ENCODE measurements at places on chromosomes 2 and 18.

DNA sequence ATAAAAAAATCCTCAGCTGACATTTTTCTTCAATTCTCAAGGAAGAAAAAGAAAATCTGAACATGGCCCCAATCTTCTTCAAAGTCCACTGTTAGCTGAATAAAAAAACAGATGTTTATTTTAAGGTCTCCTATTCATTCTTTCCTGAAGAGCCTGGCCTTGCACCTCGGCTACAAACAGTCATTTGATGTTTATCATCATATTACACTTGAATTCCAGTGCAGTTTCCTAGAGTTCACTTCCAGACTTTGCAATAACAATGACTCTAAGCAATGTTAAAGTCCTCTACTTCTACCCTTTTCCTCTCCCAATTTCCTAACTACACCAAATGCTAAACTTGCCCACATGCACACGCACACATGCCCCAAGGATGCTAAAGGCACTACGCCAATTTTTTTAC lies 70.1 kb downstream of the NOL10 start:
- DNase-seq: no peak

GRCh38 chr2:238894950-238895298 lies 47.0 kb downstream of the TWIST2 start:
- DNase-seq: no peak

DNA sequence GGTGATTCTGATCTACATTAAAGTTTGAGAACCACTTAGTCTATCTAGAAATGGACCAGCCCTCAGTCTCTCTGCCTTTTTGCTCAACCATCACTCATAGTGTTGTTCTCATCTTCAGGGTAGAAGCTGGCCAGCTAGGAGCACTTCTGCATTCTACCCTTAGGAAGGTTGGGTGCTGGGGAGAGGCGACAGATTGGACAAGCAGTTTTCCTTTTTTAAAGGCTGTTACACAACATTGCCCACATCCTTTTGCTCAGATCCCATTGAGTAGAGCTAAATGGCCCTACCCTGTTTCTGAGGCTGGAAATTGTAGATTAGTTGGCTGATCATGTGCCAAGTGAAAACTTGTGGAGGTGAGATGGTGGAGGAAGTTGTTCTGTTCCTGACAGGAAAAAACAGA lies 35.6 kb downstream of the OSBPL6 start:
- no peak for DNase-seq

GRCh38 chr2:203453858-203454451 lies 81.1 kb downstream of the RAPH1 start:
- DNase-seq: no peak

DNA sequence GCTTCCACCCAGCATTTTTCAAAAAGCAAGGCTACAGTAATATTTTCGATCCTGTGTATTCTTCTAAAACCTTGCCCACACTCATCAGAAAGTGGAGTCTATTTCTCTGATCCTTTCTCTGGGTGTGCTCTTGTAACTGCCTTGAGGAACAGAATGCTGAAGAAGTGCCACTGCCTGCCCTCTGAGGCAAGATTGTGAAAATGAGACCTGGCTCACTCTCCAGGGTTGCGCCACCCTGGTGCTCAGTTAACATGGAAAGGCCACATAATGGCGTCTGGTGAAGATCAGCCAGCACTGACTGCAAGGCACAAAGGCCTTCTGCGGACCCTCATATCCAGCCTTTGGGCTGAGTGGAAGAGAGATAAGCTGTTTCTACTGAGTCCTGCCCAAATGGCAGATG lies 11.2 kb upstream of the SH3RF3 start:
- DNase-seq: no peak

DNA sequence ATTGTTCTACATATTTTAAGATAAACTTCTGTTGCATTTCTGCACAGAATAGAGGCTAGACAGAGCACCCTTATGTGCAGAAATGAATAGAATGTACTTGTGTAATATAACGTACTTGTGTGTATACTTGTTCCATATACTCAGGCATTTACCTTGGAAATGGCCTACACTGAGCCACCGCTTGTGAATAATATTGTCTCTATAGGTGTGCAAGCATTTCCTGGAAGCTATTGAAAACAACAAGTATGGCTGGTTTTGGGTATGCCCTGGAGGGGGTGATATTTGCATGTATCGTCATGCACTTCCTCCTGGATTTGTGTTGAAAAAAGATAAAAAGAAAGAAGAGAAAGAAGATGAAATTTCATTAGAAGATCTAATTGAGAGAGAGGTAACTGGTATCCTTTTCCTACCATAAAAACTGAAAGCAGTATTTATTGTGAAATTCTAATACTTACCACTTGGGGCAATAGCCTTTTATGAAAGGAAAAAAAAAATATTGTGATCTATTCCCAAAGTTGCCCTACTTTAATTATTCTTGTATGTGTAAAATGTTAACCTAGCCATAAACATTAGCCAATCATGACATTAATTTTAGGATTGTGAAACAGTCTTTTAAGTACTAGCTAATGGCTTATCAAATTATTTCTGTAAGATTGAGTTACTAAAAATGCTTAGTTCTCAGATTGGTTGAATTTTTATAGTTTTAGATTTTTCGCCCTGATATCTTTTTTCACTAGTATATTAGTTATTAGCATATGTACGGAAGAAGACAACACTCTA lies 18.0 kb downstream of the ZC3H15 start:
- DNase-seq: no peak

- DNase-seq: no peak
Measured at GRCh38 chr2:121862286-121862685, 106.8 kb downstream of the TSN start.

DNA sequence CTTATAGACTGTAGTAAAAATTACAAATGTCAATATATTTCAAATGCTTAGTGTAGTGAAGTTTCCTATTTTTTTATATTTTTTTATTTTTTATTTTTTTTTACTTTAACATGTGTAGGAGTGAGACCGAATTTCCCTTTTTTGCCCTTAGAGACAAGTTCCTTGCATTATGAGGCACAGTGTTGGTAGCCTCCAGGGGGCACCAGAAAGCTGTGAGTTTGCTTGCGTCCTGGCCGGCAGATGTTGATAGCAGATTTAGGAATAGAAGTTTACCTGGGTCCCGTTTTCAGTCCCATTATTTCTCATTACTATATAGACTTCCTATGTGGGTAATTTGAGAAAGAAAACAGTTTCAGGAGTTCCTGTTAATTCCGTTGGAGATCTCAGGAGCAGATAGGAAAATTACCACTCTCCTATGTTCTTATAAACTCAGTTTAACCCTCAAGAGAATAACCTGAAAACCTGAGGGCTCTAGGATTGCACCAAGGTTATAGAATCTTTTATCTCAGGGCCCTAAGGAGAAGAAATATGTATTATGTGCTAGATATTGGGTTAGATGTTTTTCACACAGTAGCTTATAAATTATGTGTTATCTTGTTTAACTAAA lies 157.5 kb upstream of the SESTD1 start:
- peak; percentile 76 for DNase-seq

DNA sequence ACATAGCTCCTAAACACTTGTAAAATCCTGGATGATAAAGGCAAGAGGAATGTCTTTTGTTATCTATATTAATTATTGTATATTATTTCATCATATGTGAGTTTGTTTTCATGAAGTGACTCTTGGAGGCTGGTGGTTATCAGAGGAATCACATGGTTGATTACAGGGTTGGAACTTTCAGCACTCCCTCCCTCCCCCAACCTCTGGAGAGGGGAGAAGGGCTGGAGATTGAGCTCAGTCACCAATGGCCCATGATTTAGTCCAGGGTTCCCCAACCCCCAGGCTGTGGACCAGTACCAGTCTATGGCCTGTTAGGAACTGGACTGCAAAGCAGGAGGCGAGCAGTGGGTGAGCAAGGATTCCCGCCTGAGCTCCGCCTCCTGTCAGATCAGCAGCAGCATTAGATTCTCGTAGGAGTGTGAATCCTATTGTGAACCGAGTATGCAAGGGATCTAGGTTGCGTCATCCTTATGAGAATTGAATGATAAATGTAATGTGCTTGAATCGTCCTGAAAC lies 37.7 kb downstream of the FBXO48 start:
- no peak for DNase-seq

GRCh38 chr2:186852508-186852907 lies 3.5 kb upstream of the ZSWIM2 start:
- no peak for DNase-seq

GRCh38 chr18:51194604-51195003 lies 2.9 kb downstream of the MEX3C start:
- no peak for DNase-seq
